Renal cortex interstitium (tissue), 15 donors: ENCODE measurements at places on chromosomes 16 and 17.

DNA sequence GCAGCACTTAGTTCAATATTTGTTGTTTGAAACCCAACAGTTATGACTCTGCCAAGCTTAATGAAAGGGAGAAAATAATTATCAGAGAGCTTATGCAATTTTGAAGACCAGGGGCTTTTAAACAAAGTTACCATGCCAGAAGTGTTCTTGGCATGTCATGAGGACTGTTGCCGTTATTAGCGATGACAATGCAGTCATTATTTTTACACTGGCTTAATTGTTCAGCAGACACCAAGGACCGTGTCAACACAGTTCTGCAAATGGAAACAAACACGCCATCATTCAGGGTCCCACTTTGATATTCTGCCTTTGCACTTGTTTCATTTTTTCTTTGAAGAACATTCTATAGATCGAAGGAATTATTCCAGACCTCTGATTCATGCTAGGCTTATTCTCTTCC lies 518.5 kb downstream of the CDH13 start:
- DNase-seq: no peak

- DNase-seq: no peak
Measured at GRCh38 chr16:13956635-13957196, 36.8 kb downstream of the ERCC4 start.

GRCh38 chr16:29994600-29995323 lies 655 bp downstream of the HIRIP3 start:
- no peak for DNase-seq

- DNase-seq: no peak
Measured at GRCh38 chr16:68370581-68371275, 59.9 kb downstream of the PRMT7 start.
